ENCODE measurements at places on chromosomes 2 and 18. TPM values are rescaled to one million over a fixed set of nuclear protein-coding genes. Genes with fewer than 3 reads are reported as not detected.

DNA sequence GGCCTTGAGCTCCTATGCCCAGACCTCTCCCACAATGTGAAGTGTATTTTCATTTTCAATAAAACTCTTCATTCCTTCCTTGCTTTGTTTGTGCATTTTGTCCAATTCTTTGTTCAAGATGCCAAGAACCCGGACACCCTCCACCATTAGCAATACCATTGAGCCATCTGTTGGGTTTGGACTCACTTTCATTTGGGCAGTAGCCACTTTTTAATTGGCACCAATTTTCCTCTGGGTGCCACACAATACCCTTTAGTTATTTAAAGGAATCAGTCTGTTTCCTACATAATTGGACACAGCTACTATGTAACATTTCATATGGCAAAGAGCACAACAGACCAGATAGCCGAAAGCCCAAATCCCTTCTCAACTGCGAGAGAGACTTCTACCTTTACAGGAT is 22.5 kb upstream of the SLC35G4 start:
- DNase-seq, result no peak

GRCh38 chr18:76495435-76496193 is 572 bp upstream of the ZNF516 start:
- peak; percentile 79 for DNase-seq

DNA sequence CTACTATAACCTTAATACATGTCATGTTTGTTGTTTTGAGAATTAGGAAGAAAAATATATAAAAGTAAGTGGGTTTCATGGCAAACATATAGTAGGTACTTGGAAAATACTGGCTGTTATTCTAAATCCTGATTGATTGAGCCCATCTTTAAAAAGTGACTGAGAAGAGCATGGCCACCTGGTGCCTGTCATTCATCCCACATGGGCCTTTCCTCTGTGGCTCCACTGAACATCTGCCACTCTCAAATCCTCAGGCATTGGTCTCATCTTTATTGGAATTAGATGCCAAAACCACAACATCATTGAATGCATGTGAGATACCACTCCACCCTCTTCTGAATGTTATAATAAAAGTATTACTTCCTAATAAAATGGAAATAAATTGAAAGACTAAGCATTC is 101.6 kb upstream of the TTN start:
- DNase-seq, result no peak

GRCh38 chr2:234735829-234736228 is 216.0 kb upstream of the SH3BP4 start:
- no peak for DNase-seq

Gene FAM237A
- not detected for total RNA-seq

Gene INPP1
- total RNA-seq, result 0.50 TPM

- peak; percentile 93 for DNase-seq
These were observed 36.0 kb upstream of the CD207 start for GRCh38 chr2:70871398-70872211.

Gene EFEMP1
- 25.5 TPM for total RNA-seq

Gene GBX2
- not detected for total RNA-seq

- no peak for DNase-seq
These were observed 61.4 kb upstream of the LGALSL start for GRCh38 chr2:64392529-64392928.

Gene MRPL44
- total RNA-seq, result 70.8 TPM

DNA sequence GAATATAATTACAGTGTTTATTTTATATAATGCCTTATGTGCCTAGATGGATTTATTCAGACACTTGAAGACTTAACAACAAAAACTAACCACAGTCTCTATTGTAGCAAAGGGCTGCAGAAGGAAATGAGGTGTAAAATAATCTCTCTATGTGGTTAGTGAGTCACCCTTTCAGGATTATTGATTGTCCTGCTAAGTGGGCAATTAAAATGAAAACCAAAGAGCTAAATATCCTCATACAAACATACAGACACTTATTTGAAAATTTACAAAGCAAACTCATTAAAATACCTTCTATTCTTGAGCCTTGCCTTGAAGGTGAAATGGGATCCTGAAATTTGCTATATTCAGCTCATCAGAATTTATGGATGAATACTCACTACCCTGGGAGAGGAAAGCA is 27.7 kb upstream of the DCC start:
- no peak for DNase-seq

Gene PID1
- 0.90 TPM for total RNA-seq

GRCh38 chr2:54107903-54108615 is 7.4 kb upstream of the ACYP2 start:
- peak; percentile 8 for DNase-seq

Gene IL36G
- 0.59 TPM for total RNA-seq

Measured in neural progenitor cell (in vitro differentiated cells).